ENCODE measurements at places on chromosomes 5 and 9.
A peak's percentile ranks its signal among the peaks of the same experiment; 100 is the strongest.

DNA sequence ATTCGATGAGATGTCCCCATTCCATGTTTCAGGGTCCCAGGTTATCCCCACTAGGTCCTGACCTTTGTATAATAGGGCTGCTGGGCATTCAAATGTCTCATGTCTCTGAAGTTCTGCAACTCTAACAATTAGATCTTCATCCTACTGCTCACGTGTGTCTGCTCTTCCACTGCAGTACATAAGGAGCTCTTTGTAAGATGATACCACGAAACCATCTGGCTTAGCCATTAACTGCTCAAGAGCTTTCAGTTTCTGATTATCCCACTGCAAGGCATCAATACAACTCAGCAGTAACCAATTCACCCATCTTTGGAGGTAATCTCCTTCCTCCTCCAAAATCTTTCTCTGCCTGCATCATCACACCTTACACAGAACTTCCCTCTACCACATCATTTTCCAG is 49.9 kb upstream of the PPP2CA start:
- no peak for DNase-seq

GRCh38 chr5:150181766-150182545 is 7.9 kb upstream of the SLC6A7 start:
- no peak for DNase-seq

DNA sequence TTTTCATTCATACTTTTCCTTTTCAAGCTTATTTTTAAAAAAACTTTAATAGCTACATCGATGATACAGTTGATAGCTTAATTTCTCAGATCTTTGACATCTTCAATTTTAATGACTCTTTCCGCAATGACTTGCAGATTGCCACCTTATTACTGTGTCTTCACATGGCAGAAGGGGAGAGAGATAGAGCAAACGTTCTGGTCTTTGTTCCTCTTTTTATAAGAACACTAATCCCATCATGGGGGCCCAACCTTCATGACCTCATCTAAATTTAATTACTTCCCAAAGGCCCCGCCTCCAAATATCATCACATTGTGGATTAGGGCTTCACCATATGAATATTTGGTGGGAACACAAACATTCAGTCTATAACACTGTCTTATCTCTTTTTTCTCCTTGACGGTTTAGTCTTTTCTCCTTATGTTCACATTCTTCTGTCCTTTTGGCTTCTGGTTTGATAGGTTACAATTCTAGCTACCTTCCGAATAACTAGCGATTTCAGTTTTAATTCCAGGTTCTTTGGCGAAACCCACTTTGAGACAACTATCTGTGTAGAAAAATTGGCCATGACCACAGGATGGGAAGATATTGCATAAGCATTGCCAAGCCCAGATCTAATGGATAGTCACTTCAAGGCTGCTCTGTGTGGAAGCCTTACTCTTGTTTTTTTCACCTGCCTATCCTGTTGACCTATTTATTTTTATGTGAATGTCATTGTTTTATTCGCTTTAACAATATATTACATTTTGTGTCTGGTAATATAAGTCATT is 5.0 kb downstream of the ZNF189 start:
- no peak for DNase-seq

- no peak for DNase-seq
Observed at GRCh38 chr5:159100782-159101646, 1.3 kb upstream of the EBF1 start.

DNA sequence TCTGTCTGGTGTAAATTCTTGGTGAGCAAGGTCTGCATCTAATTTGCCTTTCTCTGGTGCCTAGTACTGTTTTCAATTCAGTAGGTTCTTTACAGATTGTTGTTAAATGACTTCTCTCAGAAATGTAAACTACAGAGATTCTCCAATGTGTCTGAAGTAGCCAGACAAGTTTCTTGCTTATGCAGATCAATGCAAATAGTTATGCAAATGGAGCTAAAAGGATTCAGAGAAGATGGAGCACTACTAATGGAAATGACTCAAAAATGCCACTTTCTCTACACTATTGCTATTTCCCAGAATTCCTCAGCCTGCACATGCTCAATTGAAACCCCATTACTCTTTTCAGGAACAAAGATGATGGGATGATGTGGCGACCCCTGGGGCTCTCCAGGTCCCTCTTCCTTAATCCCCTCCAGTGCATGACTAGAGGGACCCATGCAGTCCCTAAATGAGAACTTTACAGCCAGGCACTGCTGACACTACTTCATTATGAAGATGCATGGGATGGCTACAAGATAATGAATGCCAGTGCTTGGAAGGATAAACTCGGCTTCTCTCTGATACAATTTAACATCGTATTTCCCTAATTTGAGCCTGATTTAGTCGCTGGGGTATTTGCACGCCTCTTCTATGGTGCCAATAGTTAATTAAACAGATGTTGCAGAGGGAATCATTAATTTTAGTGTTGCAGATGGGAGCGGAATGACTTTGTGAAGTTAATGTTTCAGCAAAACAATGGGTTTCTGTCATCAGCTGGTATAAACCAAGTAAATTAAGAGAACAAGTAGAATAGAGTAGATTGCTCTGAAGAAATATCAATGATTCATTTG is 753.2 kb downstream of the TLR4 start:
- no peak for DNase-seq

GRCh38 chr5:59330680-59331079 is 562.8 kb downstream of the PDE4D start:
- DNase-seq = no peak

GRCh38 chr5:864492-865167 is 13.8 kb upstream of the ZDHHC11 start:
- DNase-seq = no peak

DNA sequence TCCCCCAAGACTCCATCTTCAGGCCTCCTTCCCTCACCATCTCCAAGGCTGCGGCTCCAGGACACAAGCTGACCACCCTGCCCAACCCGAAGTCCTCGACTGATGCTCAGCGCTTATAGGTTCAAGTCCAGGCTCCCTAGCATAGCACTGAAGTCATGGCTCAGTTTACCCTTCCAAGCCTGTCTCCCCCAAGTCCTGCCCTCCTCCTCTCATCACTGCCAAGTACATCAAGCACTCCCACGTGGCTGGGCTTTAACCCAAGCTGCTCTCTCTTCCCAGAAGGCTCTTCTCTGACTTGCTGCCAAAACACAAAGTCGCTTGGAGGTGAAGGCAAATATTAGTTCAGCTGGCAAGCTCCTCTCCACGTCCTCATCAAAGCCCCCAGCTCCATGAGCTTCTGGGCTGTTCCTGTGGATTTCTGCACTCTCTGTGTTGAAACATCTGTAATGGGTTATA is 22.1 kb upstream of the MARCHF6 start:
- peak; percentile 38 for DNase-seq

- DNase-seq = no peak
Observed at GRCh38 chr9:111975709-111976108, 79.1 kb downstream of the UGCG start.

GRCh38 chr9:87844506-87844905 is 38.2 kb upstream of the SPATA31E1 start:
- no peak for DNase-seq

GRCh38 chr5:170168002-170168401 is 62.3 kb downstream of the FOXI1 start:
- no peak for DNase-seq

Measured in midbrain (tissue), 1 donor.